ENCODE measurements at places on chromosomes 2 and 18. TPM values are rescaled to one million over a fixed set of nuclear protein-coding genes. Genes with fewer than 3 reads are reported as not detected.

LIMS3 gene
- polyA plus RNA-seq, result 1.6 TPM

DNA sequence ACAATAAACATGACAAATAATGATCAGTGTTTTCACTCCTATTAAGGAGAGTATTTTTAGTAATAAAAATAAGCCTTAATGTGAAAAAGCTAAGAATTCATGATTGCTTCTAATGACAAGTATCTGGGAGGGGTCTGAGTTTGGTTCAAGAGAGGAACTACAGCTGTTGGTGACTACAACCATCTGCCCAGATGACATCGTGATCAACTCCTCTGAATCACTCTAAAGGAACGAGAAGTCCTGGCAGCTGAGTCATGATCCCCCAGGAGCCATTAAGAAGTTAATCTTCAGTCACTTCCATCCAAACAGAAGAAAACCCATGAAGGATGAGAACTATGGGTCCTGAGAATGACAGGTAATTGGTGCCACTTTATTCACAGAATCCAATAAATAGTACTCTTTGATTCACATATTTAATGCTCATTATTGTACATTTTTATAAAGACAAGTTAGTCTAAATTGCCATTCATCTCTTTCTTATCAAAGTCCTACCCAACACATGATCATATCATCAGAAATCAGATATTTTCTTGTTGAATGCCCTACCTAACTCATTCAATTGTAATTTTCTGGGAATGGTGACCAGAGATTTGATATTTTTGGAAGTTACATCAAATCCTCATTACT lies 6.8 kb downstream of the TFPI start:
- peak; percentile 71 for DNase-seq

COL6A3 gene
- polyA plus RNA-seq, result 679 TPM

- no peak for DNase-seq
Observed at GRCh38 chr2:177234267-177234666, 21.7 kb downstream of the HNRNPA3 start.

DNA sequence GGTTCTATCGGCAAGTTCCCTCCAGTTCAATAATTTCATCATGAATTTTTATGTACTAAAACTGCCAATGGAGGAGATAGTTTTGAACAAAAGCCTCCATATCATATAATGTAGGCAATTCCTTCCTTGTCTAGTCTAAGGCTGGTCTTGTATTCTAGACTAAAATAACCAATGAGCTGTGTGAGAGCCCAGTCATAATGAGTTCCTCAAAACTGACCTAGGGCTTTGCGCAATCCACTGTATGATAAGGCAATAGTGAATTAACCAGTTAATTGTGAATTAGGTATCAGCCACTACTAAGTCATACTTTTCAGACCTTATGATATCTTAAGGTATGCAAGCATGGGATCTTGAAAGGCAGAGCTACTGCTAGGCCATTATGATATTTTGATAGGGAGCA lies 7.6 kb upstream of the UXS1 start:
- no peak for DNase-seq

GKN2 gene
- 1.8 TPM for polyA plus RNA-seq

- no peak for DNase-seq
Observed at GRCh38 chr2:8986327-8986976, 17.0 kb downstream of the MBOAT2 start.

All from right lung (tissue), 10 donors.